Psoas muscle (tissue), 8 donors: ENCODE measurements at places on chromosomes 7 and 10. TPM values are rescaled to one million over a fixed set of nuclear protein-coding genes. Genes with fewer than 3 reads are reported as not detected.

ASZ1 gene
- total RNA-seq: not detected

- H3K36me3 ChIP-seq: no peaks in the 10 kb centered on the region
- no peak overlapping the region for H3K4me3 ChIP-seq
- no peak overlapping the region for H3K27ac ChIP-seq
- DNase-seq: no peak
- peaks cover 12% of the 10 kb centered on the region for H3K4me1 ChIP-seq
Observed at GRCh38 chr10:49325131-49325915, 26.4 kb downstream of the C10orf71 start.

XRCC2 gene
- total RNA-seq: 0.15 TPM

- DNase-seq: no peak
- no peak overlapping the region for H3K27ac ChIP-seq
- no peaks in the 10 kb centered on the region for H3K36me3 ChIP-seq
- H3K4me1 ChIP-seq: peaks cover 12% of the 10 kb centered on the region
- no peak overlapping the region for H3K4me3 ChIP-seq
Observed at GRCh38 chr10:51521605-51522004, 177.8 kb downstream of the CSTF2T start.

TEX36 gene
- not detected for total RNA-seq

GRCh38 chr7:137942484-137943115, 59.3 kb downstream of the CREB3L2 start:
- DNase-seq: no peak
- peak overlapping the region; percentile 51 for H3K27ac ChIP-seq
- H3K36me3 ChIP-seq: peaks cover 2% of the 10 kb centered on the region
- peaks cover 23% of the 10 kb centered on the region for H3K4me1 ChIP-seq
